ENCODE measurements at places on chromosomes 6 and 20.

GRCh38 chr6:29112135-29112534, 4.3 kb downstream of the OR2J3 start:
- DNase-seq: no peak

DNA sequence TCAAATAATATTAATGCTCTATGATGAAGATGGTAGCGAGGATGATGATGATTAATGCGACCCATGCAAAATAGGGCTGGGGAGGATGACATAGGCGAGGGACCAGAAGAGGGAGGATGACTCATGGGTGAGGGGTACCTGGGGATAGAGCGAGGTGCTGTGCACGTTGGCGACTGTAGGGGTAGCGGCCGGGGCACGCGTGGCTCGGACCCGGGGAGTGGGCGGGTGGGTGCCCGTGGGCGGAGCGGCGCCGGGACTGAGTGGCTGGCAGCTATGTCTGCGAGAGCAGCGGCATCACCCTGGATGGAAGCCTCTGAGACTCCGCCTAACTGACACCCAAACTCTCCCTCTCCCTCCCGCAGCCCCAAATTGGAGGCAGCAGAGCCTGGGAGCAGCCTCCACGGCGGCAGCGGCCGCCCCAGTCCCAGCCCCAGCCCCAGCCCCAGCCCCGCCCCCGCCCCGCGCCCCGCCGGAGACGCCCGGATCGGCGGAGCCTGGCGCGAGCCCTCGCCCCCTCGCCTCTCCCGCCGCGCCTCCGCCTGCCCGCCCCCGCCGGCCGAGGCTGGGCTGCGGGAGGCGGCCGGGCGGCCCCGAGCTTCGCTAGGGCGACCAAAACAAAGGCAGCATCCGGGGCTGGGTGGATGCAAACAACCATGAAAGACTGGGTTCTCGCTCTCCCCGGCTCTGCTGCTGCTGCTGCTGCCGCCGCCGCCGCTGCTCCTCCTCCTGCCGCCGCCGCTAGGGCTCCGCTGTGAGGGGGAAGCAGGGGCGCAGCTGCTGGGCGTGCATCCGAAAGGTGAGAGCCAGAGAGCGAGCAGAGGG, at the start of gene RIMS1:
Gene RIMS1 (plus strand): TSS at position 367 of the 822 bp plus-strand sequence. CDS start 474 bp downstream, outside the sequence.
- DNase-seq: no peak

- peak; percentile 18 for DNase-seq
Measured at GRCh38 chr6:15879371-15880261, 216.8 kb upstream of the DTNBP1 start.

GRCh38 chr6:148890652-148891404, 144.0 kb downstream of the UST start:
- no peak for DNase-seq

DNA sequence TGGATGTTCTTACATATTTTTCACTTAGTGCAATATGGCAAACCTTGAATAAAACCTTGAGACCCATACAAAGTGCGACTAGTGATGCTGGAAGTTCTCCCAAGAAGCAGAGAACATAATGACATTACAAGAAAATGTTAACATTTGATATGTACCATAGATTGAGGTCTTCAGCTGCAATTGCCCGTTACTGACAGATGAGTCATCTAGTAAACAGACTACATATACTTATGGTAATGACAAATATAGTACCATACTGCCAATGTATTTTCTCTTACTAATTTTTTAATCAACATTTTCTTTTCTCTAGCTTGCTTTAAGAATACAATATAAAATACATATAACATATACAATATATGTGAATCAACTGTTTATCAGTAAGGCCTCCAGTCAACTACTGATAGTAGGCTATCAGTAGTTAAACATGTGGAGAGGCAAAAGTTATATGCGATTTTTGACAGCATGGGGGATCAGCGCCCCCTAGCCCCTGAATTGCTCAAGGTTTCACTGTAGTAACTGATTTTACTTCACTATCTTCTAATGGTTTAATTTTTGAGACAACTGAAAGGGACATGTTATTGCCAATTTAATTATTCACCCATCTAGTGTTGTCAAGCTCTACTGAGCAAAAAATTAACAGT, 166.7 kb upstream of the ADGRB3 start:
- no peak for DNase-seq

- no peak for DNase-seq
Measured at GRCh38 chr6:159142531-159142930, 26.7 kb upstream of the FNDC1 start.

GRCh38 chr6:155313602-155314091, 637 bp downstream of the TFB1M start:
- DNase-seq: no peak

DNA sequence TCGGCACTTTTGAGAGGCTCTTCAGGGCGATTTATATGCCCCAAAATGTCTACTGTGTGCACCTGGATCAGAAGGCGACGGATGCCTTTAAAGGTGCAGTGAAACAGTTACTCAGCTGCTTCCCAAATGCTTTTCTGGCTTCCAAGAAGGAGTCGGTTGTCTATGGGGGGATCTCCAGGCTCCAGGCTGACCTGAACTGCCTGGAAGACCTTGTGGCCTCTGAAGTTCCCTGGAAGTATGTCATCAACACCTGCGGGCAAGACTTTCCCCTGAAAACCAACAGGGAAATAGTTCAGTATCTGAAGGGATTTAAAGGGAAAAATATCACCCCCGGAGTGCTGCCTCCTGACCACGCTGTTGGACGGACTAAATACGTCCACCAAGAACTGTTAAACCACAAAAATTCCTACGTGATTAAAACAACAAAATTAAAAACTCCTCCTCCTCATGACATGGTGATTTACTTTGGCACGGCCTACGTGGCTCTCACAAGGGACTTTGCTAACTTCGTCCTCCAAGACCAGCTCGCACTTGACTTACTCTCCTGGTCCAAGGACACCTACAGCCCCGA, 8.2 kb downstream of the GCNT2 start:
- DNase-seq: no peak

DNA sequence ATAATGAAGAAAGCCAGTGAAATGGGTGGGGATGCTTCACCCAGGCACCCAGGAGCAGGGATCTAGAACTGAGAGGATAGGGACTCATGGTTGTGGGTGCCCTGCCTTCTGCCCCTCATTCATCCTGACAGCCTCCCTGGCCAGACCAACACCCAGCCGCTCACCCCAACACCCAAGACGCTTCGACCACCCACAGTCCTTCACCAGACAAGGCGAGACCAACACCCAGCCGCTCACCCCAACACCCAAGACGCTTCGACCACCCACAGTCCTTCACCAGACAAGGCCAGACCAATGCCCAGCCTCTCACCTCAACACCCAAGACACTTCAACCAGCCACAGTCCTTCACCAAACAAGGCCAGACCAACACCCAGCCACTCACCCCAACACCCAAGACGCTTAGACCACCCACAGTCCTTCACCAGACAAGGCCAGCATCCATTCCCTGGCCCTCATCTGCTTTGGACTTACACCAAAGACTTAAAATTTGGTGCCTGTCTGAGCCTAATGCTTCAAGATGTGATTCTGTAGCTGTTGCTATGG, 131.5 kb downstream of the ANKRD60 start:
- DNase-seq: no peak

GRCh38 chr6:44356487-44356886, 14.0 kb downstream of the SPATS1 start:
- no peak for DNase-seq

DNA sequence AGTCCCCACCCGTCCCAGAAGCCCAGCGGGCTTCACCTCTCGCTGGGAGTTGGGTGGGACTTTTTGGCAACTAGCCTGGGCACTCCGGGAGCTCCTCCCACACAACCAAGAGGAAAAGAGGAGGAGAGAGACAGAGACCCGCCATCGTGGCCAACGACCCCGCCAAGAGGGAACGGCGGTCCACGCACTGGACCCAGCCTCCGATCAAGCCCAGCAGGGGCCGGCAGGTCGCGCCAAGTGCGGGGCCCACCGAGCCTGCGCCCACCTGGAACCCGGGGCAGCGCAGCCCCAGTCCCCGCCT, 3.0 kb upstream of the TMEM14C start:
- DNase-seq: no peak

DNA sequence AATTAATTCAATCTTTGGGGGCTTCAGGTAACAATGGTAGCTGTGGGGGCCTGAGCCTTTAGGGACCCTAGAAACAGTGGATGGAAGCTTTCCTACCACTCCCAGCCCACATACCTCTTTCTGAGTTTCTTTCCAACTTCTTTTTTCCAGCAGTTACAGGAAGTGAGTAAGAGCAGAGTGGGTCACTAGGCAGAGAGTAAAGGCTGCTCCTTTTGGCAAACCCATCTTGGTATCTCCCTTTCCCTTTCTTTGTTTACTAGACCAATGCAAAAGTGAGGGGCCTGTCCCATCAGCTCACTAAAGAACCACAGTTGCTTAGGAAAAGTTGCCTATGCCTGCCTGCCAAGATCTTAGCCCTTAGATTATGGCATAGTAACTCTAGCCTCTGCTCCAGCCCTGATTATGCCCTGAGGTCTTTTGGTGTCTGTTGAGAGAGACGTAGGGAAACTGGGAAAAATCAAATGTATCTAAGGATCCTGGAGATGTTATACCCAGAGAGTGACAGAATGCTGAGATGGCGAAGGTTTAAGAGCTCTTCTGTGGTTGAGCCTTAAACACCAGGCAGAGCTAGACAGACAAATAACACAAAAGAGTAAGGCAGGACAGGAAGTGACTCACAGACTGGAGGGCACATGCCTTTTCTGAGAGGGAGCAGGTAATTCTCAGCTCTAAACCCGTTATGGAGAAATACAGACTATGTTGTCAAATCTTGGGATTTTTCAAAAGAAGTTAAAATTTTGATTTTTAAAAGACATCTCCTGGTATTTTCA, 31.3 kb downstream of the TRMT6 start:
- DNase-seq: no peak

DNA sequence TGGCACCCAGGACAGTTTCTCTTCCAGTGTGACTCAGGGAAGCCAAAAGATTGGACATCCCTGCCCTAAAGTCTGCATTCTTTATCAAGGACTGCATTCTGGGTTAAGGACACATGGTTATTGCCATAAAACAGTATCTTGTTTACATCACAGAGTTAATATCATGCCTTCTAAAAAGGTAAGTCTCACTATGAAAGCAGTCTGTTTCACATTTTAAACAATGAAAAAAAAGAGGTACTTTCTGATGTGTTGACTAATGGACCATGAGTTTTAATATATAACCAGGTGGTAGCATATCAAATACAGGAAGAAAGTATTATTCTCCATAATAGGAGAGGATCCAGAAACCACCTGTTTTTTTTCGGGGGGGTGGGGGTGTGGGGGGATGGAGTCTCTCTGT, 93.7 kb downstream of the TIAM2 start:
- no peak for DNase-seq

GRCh38 chr6:151240036-151240685, 394 bp downstream of the AKAP12 start:
- DNase-seq: no peak

DNA sequence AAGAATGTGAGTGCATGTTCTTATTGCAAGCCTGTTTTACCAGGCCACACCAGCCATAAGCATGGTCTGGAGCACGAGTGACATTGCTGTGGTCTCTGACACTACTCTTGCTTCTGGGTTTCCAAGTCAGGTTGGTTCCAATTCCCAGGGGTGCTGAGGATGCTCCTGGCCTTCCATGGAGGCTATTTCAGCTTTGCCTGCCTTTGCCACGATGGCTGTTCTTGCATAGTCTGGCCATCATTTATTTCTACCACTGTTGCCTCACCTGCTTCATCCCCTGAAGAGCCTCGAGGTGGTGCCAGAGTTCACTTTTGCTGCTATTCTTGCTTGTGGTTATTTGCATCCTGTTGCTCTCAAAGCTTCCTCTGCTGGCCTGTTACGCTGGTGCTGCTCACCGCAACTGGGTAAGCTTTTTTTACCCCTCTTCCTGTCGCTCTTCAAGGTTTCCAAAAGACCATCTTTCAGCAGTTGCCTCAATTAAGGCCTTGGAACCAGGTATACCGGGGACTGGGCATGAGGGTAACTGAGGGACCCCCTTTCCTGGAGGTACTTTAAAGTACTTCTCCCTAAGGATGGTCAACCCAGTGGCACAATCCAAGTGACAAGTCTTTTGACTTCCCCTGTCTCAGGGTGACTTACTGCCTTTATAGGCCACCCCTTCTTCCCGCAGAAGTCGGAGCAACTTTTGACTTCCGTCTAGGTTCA, 64.5 kb downstream of the AKAP7 start:
- DNase-seq: peak; percentile 17

DNA sequence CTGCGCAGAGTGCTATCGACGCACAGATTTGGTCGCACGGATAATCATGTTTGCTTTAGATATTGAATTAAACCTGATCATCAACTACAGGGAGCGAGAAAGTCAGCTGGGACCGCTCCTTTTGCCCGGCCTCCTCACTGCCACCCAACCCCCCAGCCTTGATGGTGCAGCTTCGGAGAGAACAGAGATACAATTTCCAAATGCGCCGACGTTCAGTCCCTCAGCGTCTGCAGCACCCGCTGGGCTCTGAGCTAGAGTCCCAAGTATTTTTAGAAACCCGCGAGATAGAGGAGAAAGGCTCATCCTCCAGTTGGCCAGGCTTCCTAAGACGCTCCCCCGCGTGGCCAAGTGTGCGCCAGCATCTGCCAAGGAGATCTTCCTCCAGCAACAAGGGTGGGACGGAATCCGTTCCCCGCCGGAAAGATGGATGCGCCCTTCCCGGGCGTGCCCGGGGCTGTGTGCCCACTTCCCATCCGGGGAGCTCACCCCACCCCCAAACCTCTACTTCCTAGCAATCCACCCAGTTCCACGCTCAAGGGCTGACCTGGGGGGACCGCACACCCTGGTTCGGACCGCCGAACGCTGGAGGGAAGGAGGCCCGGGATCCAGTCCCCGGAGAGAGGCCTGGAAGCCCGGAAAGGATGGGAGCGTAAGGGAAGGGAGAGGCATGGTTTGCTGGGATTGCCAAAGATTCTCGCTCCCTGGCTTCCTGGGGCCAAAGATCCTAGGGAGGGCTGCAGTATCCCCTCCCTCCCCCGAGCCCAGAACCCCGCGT, 4.1 kb downstream of the NKX2-2 start:
- DNase-seq: peak; percentile 17

DNA sequence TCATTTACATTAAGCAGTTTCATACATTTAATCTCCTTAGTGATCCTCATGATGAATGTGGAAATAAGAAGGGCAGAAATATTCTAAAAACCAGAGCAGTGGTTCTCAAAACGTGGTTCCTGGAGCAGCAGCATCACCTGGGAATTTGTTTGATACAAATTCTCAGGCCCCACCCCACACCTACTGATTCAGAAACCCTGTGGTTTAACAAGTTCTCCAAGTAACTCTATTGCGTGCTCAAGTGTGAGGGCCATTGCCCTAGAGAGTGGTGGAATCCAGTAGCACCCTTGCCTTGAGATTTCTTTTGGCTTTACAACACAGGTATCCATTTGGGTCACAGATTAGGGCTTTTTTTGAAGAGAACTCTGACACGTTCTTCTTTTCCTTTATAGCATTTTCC, 354.6 kb upstream of the FLRT3 start:
- DNase-seq: no peak

DNA sequence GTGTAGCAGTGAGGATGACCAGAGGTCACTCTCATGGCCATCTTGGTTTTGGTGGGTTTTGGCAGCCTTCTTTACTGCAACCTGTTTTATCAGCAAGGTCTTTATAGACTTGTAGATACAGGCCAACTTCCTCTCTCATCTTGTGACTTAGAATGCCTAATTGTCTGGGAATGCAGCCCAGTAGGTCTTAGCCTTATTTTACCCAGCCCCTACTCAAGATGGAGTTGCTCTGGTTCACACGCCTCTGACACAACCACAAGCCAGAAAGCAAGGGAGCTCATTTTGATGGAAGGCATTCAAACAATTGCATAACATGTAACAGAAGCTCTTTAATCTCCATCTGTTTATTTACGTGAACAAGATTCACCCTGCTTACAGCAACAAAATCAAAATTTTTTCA, 492.0 kb upstream of the SULF2 start:
- no peak for DNase-seq
